Inflammatory macrophage treated with lipopolysaccharide for 4 hours (primary cell): ENCODE measurements at places on chromosomes 16 and 17.

- DNase-seq: no peak
Observed at GRCh38 chr16:84184775-84185174, 2.1 kb downstream of the TAF1C start.

DNA sequence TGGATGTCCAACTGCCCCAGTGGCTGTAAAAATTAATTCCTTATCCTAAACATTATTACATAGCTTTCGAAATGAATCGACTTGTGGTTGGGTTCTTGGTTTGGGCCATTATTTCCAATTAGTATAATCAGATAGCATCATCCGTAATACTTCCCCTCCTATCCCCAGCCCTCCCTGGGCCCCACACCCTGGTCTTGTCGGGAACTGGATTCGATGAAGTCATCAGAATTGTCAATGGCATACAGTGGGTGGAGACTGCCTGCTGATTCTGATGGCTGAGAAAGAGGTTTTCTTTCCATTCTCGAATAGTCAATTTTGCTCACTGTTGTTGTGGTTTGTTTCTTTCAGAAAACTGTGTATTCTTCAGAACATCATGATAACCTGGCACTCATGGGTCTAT lies 395.1 kb downstream of the SEC14L1 start:
- DNase-seq: peak; percentile 63

DNA sequence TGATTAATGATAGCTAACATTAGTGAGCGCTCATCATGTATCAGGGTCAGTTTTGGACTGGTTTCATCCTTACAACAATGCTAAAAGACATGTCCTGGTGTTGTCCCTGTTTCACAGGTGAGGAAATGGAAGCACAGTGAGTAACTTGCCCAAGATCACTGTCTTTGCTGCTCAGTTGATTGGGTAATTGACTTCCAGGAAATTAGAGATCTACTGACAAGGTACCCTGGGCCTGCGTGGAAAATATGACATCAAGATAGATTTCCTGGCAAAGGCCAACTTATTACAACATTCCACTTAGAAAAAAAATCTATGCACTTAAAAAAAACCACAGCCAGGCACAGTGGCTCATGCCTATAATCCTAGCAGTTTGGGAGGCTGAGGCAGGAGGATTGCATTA lies 96.3 kb downstream of the CYLD start:
- no peak for DNase-seq

DNA sequence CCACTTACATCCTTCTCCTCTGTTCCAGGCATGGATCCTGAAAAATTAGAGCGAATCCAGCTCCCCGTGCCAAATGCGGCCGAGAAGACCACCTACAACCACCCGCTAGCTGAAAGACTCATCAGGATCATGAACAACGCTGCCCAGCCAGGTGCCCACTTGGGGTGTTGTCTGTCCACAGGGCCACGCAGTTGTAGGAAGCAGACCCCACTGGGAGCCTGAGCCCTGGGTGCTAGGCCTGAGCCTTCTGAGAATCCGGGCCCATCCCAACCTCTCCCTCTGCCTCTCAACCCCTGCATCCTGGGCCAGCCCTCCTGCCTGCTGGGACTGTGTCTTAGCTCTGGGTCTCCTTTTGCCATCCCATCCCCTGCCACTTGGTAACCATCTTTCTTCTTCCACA lies 95.4 kb downstream of the CLEC16A start:
- DNase-seq: no peak

- DNase-seq: no peak
Observed at GRCh38 chr17:61209525-61209924, 190.1 kb upstream of the TBX2 start.

- no peak for DNase-seq
Observed at GRCh38 chr16:7350806-7351205, 18.2 kb downstream of the RBFOX1 start.

DNA sequence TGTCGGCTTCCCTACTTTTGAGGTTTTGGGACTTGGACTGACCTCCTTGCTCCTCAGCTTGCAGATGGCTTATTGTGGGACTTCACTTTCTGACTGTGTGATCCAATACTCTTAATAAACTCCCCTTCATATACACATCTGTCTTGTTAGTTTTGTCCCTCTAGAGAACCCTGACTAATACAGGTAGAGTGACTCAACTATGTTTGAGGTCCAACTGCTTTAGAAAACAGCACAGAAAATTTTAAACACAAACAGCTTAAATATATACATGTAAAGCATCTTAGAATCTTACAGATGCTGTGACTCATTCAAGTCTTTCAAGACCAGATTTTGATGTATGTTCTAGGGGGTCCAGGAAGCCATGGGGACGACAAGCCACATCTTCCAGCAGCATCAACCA lies 11.7 kb downstream of the SDK2 start:
- no peak for DNase-seq

DNA sequence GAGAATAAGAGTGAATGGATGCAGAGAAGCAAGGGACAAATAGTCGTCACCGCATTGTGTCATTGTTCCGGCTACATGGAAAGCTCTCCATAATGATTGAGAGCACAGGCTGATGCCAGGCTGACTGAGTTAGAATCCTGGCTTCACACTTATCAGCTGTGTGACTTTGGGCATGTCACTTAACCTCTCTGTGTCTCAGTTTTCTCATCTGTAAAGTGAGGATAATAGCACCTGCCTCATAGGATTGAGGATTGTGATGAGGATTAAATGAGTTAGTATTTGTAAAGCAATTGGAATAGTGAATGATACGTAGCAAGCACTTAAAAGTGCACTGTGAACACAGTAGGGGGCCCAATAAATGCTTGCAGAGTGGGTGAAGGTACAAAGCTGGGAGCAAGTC lies 45.7 kb upstream of the LYRM9 start:
- DNase-seq: no peak

- DNase-seq: no peak
Observed at GRCh38 chr17:74432424-74432690, 469 bp downstream of the GPRC5C start.

GRCh38 chr17:27609611-27610303 lies 21.2 kb upstream of the LGALS9 start:
- peak; percentile 54 for DNase-seq

DNA sequence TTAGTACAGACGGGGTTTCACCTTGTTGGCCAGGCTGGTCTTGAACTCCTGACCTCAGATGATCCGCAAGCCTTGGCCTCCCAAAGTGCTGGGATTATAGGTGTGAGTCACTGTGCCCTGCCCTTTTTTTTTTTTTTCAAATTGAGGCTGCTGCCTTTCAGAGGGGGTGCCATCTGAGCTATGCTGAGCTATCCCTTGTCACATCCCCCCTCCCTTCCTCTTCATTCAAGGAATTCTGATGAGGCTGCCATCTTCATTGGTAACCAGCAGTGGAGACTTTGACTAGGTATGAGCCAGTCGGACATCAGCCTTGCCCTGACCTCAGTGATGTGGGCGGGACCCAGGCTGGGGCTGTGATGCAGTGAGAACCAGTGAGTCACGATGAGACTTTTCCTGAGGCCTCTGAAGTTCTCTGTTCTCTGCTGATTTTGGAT lies 24.4 kb upstream of the GPT2 start:
- peak; percentile 88 for DNase-seq

DNA sequence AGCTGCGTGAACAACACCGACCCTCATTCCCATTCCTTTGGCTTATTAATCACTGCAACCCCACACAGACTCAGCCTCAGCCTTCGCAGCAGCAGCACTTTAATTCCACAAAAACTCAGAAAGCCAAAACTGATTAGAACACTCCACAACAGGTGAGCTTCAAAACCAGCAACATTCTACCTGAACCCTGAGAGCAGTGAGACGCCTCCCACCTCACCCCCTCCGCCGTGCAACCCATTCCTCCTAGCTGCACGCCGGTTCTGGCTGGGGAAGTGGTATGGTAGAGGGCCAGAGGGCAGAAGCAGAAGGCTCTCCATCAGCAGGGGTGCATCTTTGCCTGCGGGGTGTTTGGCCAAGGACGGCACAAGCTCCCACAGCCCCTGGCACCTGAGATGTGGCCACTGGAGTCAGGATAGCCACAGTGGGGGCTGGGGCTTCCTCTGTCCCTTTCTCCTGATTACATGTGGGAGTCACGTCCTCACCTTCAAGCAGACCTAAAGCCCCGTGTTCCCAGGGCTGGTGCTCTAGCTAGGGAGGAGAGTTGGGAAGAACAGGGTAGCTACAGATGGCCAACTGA lies 1.6 kb downstream of the BORCS6 start:
- DNase-seq: no peak

DNA sequence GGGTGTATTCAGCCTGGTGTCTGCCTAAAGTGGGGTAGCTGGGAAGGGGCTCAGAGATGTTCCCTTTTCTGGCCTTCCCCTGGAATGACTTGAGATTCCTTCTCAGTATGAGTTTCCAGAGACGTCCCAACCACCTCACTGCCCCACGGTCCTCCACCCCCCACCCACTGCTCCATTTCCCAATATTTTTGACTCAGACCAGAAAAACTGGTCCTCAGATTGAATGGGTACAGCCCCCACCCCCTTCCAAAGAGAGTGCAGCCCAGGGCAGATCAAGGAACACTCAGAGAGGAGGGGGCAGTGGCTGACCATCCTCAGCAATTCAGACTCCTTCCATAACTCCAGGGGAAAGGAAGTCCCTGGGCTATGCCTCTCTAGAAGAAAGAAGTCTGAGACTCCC lies 3.2 kb downstream of the ACLY start:
- DNase-seq: no peak

DNA sequence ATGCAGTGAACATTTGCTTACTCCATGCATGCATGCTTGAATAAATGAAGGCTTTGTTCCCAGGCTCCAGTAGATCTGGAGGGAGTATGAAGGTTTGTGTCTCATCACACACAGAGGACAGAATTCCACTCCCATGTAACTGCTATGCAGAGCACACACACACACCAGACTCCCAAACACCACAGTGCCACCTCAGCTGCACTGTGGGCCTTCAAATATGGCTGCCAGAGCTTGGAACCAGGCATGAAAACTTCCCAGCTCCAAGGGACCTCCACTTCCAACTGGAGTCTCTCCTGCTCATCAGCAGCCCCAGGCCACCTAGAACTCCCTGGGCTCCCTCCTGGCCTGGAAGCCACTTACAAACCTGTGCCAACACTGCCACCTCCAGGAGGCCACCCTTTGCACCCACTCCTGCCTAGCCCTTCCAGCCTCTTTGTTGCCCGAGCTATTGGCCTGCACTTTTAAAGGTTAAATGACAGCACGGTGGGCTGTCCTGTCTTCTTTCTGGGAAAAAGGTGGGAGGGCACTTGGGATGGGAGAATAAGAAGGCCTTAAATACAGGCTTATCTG lies 151.2 kb downstream of the ZNF423 start:
- DNase-seq: no peak

- no peak for DNase-seq
Observed at GRCh38 chr16:87631067-87631466, 28.8 kb downstream of the JPH3 start.

DNA sequence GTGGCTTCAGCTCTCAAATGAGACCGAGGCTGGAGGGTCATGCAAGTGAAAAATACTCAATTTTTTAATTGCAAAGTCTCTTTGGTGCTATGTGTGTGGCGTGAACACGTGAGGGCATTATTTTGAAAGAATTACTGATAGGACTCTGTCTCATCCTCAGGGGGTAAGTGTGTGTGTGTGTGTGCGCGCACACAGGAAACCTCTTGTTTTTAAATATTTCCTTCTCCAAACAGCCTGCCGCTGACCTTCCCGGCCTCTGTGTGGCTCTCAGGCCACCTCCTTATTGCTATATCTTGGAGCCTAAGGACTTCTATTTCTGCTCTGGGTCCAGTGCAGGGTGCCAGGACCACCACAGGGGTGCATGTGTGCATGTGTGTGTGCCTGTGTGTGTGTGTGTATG lies 99.7 kb downstream of the CMIP start:
- peak; percentile 40 for DNase-seq

DNA sequence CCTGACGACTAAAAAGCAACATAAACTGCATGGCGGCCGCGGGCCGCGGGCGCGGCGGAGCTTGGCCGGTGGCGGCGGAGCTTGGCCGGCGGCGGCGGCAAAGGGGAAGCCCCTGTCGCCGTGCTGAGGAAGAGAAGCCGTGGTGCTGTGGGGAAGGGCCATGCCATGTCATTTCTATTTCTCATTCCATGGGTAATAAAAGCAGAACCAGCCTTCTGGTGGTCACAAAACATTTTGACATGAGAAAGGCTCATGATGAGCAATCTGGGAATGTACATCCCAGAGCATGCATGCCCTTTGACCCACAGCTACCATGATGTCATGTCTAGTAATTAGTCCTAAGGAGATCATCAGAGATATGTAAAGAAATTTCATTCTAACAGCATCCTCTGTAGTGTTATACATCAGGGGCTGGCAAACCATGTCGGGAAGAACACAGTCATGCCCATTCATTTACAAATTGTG lies 23.9 kb upstream of the HEATR6 start:
- DNase-seq: peak; percentile 97

- no peak for DNase-seq
Observed at GRCh38 chr17:43881181-43881580, 26.2 kb downstream of the MPP2 start.

DNA sequence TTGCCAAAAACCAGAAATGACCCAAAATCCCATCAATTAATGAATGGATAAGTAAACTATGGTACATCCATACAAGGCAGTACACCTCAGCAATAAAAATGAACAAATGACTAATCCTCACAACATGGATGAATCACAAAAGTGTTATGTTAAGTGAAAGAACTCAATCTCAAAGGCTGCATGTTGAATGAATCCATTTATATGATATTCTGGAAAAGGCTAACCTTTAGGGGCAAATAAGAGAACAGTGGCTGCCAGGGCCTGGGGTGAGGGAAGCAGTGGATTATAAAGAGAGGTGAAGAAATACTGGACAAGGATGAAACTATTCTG lies 46.1 kb upstream of the MSI2 start:
- no peak for DNase-seq

DNA sequence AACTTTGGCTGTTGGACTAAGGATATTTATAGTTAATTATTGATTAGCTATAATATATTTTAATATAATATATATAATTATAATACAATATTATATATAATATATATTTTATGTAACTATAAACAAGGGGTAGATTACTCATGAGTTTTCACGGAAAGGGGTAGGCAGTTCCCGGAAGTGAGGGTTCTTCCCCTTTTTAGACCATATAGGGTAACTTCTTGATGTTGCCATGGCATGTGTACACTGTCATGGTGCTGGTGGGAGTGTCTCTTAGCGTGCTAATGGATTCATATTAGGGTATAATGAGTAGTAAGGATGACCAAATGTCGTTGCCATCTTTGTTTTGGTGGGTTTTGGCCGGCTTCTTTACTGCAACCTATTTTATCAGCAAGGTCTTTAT lies 315.6 kb downstream of the WWOX start:
- peak; percentile 1 for DNase-seq

GRCh38 chr16:88319116-88319965 lies 63.4 kb upstream of the ZNF469 start:
- no peak for DNase-seq

- no peak for DNase-seq
Observed at GRCh38 chr17:27550291-27550930, 80.6 kb upstream of the LGALS9 start.

GRCh38 chr17:61065263-61065773 lies 334.3 kb upstream of the TBX2 start:
- no peak for DNase-seq
